ENCODE measurements at places on chromosomes 13 and 19.
A peak's percentile ranks its signal among the peaks of the same experiment; 100 is the strongest.

GRCh38 chr13:23859455-23859854 is 29.7 kb downstream of the MIPEP start:
- no peak for DNase-seq

- no peak for DNase-seq
Measured at GRCh38 chr13:112133499-112134390, 66.8 kb downstream of the SOX1 start.

DNA sequence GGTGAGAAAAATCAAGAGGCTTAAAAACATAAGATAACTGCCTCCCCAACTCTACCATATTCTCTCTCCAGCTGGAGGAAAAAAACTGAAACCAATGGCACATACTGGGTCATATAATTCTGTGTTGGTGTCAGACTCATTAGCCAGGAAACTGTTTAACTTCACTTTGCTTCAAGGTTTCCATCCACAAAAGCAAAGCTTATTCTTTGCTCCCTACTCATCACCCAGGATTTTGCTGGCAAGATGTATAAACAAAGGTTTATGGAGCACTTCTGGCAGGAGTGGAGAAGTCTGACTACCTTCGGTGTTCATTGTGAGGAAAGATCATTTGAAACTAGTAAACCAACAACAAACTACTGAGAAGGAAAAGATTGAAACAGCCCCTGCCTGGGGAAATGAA is 197.5 kb upstream of the SERP2 start:
- DNase-seq = no peak

DNA sequence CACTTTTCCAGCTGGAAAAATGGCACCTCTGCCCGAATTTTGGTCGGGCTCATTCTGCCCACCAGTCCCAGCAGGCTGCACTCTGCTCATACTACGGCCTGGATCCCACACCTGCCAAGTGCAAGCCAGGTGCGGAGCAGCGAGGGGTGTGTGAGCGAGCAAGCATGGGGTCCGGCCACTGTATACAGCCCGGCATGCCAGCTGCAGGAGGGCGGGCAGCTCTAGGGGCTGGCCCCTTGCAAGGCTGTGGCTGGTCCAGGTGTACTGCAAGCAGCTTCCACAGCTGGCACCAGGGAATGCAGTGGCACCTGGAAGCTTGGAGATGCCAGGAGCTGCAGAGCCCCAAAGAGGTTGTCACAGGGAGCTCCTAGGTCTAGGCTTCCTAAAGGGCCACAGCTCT is 2.7 kb upstream of the INTS6 start:
- DNase-seq = no peak

- DNase-seq = peak; percentile 88
Measured at GRCh38 chr13:28744091-28744536, 25.3 kb upstream of the SLC46A3 start.

DNA sequence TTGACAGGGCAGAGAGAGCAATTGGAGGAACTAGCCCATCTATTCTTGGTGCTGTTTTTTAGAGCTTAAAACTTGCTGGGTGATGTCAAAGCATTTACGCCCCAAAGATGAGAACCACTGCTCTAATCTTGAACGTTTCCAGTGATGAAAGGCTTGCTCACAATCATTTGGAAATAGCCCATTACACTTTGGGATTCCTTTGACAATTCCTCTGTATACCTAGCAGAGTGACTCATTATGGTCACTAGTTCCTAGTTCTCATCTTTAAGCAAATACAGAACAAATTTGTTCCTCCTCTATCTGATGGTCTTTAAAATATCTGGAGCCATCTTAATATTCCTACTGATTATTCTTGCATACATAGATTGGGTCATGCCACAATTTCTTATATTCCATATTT is 112.3 kb downstream of the GPC6 start:
- no peak for DNase-seq
